ENCODE measurements at places on chromosomes 3 and 15. TPM values are rescaled to one million over a fixed set of nuclear protein-coding genes. Genes with fewer than 3 reads are reported as not detected.

MYD88 gene
- 25.5 TPM for total RNA-seq

CSPG5 gene
- total RNA-seq: 0.16 TPM

IGSF11 gene
- total RNA-seq: not detected

LNP1 gene
- total RNA-seq: 1.1 TPM

PRSS50 gene
- not detected for total RNA-seq

NDUFAF3 gene
- total RNA-seq: 45.0 TPM

CP gene
- 0.81 TPM for total RNA-seq

NR1I2 gene
- under 0.01 TPM for total RNA-seq

CD200R1 gene
- not detected for total RNA-seq

TMEM212 gene
- not detected for total RNA-seq

THSD4 gene
- total RNA-seq: 7.8 TPM

RBP2 gene
- not detected for total RNA-seq

TNNC1 gene
- not detected for total RNA-seq

LSMEM2 gene
- not detected for total RNA-seq

USP13 gene
- 9.1 TPM for total RNA-seq

ACKR2 gene
- total RNA-seq: 0.16 TPM

All from bladder microvascular endothelial cell (primary cell).